ENCODE measurements at places on chromosomes 4 and X.

DNA sequence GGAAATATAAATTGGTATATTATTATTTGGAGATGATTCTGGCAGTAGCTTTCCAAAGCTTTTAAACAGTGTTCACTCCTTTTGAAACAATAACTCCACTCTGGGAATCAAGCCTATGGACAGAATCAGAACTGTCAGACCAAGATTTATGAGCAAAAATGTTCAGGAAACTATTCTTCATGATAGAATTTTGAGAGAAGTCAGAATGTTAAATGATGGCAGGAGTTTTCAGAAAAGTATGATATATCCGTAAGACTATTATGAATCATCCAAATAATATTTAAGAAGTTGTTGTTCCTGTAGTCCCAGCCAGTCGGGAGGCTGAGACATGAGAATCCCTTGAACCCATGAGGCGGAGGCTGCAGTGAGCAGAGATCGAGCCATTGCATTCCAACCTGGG lies 50.5 kb upstream of the ADGRG2 start:
- DNase-seq = no peak

- no peak for DNase-seq
Measured at GRCh38 chr4:128700659-128701350, 108.7 kb upstream of the JADE1 start.

DNA sequence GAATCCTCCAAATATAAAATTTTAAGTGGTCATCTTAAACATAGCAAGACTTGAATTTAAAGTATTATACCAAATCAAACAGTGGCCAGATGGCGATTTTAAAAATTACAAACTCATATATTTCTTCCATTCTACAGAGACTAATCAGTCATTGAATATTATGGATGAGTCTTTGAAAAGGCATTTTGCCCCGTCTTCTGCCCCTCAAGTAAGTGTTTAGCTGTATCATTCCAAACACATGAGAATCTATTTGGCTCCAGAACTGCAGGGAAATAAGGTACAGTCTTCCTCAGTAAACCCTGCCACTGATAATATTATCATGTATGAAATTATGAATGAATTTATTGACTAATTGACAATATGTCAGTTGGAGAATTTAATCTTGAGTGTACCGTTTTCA lies 191.0 kb downstream of the SLC7A11 start:
- DNase-seq = no peak

DNA sequence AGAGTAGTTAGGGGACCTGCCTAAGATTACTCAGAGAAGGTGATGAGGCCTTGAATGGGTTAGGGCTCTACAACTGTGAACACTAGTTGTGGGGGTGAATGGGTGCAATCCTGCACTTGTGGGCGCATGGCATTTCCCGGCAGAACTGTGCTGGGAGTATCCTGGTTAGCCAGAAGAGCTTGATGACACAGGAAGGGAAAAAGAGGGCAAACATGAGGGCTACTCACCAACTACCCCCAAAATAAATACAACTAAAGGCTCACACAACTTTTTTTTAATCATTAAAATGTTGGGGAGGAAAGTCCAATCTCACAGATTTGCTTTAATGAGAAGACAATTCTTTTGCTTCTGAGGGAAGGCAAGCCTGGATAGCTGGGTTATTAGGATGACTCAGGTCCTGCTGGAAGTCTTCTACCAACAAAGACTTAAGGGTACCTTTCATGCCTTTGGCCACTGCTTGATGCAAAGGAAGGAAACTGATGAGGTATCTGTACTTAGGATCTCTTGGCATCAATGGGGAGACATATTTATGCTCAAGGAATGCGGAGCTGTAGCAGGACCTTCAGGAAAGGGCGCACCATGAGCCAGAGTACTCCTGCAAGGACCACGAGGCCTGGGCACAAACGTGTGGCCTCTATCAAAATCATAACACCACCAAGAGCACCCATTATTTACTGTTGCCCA lies 2.6 kb downstream of the PHKA2 start:
- no peak for DNase-seq

- DNase-seq = no peak
Measured at GRCh38 chr4:140156529-140157171, 2.7 kb upstream of the MAML3 start.

DNA sequence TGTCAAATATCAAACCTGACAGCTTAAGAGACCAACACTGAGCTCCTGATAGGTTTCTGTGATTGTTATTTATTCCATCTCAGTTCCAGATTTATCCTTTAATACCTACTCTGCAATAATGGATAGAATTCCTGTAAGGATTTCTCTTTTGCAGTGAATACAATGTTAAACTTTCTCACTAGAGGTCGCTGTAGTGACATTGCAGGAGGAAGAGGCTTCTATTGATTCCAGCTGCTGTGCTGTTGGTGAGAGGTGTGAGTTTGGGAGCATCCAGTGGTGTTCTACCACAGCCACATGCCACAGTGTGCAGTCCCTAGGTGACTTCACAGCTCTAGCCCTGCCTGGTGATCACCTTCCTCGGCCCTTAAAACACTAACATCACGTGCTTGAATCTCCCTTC lies 34.6 kb upstream of the DCAF8L2 start:
- peak; percentile 0 for DNase-seq

DNA sequence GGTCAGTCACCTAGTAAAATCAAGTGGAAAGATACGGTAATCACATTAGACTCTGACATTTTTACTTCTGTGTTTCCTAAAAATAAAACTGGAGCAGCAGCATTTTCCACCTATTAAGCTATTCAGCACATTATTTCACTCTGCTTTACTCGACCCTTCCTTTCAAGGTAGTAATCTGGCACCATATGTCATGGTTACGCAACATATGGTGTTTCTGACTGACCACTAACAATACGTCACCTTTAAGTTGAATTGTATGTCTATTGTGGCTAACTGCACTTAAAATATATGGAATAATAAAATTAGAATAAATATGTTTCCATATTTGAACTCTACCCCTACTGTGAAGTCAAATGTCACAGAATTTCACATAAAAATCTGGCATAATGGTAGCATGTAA lies 168.8 kb downstream of the CDS1 start:
- DNase-seq = peak; percentile 3

GRCh38 chr4:148214529-148215166 lies 227.6 kb downstream of the NR3C2 start:
- DNase-seq = peak; percentile 10

DNA sequence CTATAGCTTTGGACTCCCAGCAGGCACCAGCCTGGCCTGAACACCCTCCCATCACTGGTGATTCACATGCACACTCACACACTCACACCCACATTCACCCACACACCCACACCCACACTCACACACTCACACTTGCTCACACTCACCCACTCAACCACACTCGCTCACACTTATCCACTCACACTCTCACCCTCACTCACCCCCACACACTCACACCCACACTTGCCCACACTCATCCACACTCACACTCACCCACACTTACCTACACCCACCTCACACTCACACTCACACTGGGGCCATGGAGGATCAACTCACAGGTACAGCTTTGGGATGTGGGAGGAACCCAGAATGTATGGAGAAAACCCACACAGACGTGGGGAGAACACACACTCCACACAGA lies 548.2 kb upstream of the FAT1 start:
- DNase-seq = no peak

DNA sequence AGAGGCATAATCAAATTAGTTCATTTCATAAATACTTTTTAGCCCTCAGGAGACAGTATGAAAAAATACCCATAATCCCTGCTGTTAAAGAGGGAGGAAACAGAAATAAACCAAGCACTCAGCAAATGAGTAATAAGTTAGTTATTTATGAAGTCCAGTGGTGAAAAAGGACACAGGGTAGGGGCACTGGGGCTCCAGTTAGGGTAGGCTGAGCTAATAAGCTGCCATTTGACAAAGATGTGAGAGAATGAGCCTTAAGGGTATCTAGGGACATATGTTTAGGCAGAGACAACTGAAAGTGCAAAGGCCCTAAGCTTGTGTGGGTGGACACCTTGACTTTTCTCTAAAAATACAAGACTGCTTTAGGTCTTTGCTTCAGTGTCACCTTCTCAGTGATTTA lies 94.4 kb downstream of the IL15 start:
- no peak for DNase-seq

GRCh38 chr4:140250989-140251552 lies 97.1 kb upstream of the MAML3 start:
- DNase-seq = no peak

- no peak for DNase-seq
Measured at GRCh38 chr4:54234497-54235205, 5.6 kb downstream of the PDGFRA start.

DNA sequence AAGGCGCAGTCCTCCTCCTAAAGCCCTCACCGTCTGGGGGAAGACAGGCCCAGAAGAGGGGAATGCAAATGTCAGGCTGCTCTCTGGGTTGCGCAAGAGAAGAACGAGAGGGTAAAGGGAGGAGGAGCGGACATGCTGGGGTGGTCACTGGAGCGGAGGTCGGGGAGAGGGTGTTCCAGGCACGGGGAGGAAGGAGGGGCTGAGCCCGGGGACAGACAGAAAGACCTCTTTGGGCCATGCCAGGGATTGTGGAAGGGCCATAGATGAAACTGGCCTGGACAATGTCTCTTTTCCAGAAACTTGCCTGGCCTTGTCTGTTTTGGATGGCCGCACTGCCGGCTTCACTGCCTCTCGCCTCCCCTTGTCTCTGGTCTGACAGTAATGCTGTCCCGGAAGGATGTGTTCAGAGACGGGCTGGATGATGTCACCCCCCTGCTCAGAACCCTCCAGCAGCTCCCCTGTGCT lies 121.0 kb downstream of the SORCS2 start:
- DNase-seq = no peak

DNA sequence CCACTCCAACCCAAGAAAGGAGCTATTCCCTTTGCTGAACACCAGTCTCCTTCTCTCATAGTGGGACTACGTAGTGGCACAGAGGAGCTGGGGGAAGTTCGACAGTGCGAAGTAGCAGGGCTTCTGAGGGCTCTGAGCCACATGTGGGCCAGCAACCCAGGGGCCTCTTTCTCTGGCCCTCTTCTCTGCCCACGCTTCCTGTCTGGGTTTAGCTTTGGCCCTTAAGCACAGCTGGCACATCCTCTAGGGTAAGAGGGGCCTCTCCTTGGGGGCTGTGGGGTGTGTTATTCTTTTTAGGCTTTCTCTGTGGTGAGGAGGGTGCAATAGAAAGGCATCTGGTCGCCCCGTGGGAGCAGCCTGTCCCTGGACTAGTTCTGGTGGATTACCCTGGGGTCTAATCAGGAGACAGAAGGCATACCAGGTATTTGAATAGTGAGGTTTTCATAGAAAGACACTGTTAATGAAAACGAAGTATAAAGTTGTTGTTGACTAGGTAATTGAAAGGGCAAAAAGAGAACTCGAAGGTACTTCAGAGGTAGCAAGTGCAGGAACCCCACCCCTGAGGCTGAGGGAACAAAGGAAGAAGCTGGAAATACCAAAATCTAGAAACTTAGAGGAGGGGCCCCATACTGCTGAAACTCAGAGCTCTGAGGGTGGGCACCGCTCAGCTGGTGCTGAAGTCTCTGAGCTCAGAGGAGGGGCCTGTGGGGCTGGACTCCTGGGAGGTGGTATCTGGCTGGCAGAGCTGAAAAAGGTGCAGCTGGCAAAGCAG lies 151.9 kb upstream of the RPS6KA3 start:
- DNase-seq = no peak

- DNase-seq = no peak
Measured at GRCh38 chrX:84362184-84362838, 139.9 kb downstream of the HDX start.

GRCh38 chr4:4420421-4420820 lies 33.5 kb downstream of the NSG1 start:
- no peak for DNase-seq

- no peak for DNase-seq
Measured at GRCh38 chr4:85986266-85986665, 373.6 kb downstream of the MAPK10 start.

- DNase-seq = no peak
Measured at GRCh38 chrX:97704474-97704873, 820.8 kb downstream of the RPA4 start.

- DNase-seq = peak; percentile 17
Measured at GRCh38 chr4:70505151-70505748, 13.1 kb upstream of the AMTN start.

DNA sequence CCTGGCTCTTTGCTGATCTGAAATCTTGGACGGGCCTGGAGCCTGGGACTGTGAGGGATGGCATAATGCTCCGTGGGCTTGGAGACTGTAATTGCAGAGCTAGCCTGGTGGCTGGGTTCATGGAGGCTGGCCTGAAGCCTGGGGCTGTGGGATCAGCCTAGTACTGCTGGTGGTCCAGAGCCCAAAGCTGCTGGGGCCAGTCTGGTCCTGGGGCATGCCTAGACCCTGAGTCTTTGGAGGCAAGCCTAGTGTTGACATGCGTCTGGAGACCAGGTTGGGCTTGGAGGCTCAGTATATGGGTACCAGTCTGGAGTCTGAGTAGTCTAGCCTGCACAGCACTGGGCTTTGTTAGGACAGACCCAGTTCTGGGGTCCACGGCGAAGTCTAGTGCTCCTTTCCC lies 172.0 kb upstream of the ZC4H2 start:
- no peak for DNase-seq

- no peak for DNase-seq
Measured at GRCh38 chr4:107318078-107318477, 282.0 kb upstream of the DKK2 start.

DNA sequence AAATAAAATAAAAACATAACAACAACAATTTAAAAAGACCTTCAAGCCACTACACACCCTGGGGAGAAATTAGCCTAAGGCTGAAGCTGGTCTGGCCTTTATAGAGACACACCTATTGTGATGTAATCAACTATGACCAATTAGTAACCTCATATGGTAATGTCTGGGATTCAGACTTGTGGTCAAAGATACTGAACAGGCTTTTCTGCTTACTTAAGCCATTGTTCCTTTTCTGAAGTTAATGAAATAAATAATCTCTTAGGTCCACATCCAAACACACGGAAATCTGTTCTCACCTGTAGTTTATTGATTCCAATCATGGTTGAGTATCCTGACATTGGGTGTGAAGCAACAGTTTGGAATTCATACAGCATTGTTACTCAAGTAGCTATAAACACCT lies 152.5 kb downstream of the PLS3 start:
- DNase-seq = no peak

- no peak for DNase-seq
Measured at GRCh38 chrX:14352511-14352910, 176.8 kb upstream of the GLRA2 start.

DNA sequence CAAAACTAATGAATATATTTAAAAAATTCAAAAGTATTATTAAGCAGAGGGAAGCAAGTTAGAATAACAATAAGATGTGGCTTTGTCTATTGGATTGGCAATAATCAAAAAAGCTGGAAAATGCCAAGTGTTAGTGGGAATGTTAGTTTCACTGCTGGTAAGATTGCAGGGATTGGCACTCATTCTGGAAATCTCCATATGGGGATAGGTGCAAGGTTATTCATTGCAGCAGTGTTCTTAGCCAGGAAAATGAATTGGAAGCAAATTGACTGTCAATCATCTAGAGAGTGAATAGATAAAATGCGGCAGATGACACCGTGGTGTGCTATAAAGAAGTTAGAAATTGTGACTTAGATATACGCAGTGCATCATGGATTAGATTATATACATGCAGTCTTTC lies 1615.5 kb upstream of the PCDH7 start:
- DNase-seq = no peak

DNA sequence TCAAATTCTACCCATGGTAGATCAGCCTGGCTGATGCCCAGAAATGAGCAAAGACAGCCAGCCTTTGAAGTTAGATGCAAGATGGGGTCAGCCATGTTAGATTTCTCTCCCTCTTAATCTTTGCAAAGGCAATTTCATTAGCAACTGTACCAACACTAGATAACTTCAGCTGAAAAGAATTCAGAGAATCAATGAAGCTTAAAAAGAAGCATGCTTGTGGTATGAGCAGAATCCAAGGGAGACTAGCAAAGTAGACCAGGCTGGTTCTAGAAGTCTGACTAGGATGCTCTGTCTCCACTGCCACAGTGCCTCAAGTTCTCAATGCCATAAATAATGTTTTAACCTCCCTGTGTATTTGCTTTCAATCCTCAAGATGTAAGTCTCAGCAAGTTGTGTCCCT lies 247.3 kb downstream of the SLC7A11 start:
- DNase-seq = no peak

Measured in C1 segment of cervical spinal cord (tissue), 14 donors.